NCI-H1105 treated with DMSO at 0.1 percent for 48 hours (cell line): ENCODE measurements at places on chromosomes 3 and 15.

DNA sequence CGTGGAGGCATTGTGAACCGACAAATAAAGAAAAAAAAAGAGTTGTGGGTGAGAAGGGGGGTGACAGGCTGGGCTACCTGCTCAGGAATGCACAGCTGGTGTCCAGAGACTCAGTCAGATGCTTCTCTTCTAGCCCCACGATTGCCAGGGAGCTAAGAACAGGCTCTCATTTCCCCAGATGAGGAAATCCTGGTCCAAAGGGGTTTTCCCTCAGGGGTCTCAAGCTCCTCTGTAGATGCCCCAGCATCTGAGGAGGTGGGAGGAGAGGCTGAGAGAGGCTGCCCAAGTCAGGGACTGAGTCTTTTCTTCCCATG is 35.5 kb downstream of the BNC1 start:
- DNase-seq = no peak

DNA sequence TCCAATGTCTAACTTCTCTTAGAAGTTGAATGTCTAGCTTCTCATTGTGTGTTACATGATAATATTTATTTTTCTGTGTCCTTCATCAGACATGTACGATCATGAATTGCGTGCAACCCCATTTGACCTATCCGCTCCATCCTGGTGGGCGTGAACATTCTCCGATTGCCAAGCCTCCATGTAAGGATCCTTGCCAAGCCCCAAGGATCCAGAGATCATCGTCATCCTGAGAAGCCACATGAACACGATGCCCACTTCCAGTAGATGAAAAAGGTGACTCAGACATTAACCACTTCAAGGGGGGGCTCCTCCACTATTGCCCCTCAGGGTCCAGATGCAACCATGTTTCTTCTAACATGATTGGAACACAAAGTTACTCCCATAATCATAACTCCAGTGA is 25.5 kb upstream of the KNG1 start:
- no peak for DNase-seq

- no peak for DNase-seq
These were observed 211.6 kb downstream of the GBE1 start for GRCh38 chr3:81549831-81550230.

- DNase-seq = no peak
These were observed 10.9 kb downstream of the BAHD1 start for GRCh38 chr15:40451527-40452158.

DNA sequence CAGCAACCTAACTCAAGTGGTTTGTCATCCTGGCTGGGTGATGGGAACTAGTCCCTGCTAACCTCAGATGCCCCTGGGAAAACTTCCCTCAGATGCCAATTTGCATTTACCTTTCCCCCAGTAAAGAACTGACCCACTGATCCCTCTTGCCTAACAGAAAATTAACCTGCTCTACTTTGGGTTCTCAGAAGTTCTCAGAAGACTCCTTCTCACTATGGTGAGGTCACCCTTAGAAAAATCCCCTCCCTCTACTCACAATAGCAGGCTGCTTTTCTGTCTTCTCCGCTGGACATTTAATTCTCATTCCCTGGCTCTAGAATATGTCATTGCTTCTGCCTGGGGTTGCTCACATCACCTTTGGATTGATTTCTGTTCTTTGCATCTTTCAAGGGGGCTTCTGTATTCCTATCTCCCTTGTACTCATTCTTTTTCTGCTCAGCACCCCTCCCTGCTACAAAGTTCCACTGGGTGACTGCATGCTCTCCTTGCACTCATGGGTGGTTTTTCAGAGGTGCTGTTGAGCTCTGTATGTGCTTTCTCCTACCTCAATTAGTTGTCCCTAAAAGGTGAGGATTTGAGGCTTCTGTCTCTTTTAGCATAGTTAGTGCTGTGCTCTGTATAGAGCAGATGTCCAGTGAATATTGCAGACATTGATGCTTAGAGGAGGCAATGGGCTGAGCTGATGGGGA is 869 bp downstream of the PLA1A start:
- DNase-seq = no peak

DNA sequence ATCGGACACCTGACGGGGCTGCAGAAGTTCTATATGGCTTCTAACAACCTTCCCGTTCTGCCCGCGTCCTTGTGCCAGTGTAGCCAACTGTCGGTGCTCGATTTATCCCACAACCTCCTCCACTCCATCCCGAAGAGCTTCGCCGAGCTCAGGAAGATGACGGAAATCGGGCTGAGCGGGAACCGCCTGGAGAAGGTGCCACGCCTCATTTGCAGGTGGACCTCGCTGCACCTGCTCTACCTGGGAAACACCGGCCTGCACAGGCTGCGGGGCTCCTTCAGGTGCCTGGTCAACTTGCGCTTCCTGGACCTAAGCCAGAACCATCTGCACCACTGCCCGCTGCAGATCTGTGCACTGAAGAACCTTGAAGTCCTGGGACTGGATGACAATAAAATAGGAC is 9.8 kb upstream of the LRRC34 start:
- peak; percentile 35 for DNase-seq

- DNase-seq = no peak
These were observed 128.7 kb downstream of the PGPEP1L start for GRCh38 chr15:98878862-98879261.

DNA sequence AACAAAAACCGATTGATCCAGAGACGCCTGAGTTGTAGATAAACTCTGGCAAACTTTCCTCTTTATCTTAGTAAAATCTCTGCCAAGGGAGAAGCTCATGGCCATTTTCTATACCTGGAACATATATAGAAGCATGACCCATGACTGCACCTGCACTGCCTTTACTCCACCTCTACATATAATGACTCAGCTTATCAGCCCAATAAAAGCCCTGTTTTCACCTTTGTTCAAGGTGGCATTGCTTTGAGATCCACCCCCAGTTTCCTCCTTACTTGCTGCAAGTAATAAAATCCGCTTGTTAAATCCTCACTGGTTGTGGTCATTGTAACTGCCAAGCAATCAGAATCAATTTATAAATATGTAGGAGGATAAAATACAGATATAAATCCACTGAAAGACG is 1280.4 kb downstream of the NSUN3 start:
- no peak for DNase-seq

- no peak for DNase-seq
These were observed 96.7 kb upstream of the PLXNA1 start for GRCh38 chr3:126886217-126886616.

DNA sequence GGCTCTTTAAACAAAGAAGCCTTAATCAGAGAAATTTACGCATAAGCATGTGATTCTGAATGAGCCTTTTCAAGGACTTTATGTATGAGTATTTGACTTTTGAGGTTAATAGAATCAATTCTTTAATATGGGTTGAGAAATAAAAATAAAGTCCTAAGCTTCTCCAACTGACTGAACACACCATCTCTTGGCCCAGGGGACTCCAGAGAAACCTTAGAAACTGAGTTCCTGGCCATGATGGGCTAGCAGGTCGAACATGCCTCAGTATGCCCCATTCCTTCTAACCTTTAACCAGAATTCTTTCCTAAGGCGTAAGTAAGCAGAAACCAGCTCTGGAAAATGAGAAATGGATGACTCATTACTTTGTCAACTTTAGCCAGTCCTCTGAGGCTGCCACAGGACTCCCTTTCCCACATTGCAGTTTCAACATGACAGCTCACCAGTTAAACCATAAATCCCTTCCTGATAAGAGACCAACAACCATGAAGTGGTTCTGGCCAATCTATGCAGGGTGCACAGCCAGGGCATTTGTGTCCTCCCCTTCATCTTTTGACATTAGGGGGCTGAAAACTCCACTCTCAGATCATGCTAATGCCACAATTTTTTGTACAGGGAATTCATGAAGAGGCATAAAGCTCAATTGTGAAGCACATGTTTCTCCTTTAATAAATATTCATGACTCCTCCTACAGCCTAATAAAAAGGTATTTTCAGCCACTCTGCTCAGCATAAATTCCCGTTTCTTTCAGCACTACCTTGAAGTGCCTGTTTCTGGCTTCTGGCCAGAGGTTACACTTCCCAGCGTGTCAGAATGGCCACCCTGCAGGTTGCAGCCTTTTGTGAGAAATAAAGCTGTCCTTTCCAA is 33.3 kb downstream of the TM4SF18 start:
- DNase-seq = peak; percentile 42

- DNase-seq = peak; percentile 40
These were observed 36.7 kb downstream of the ZIC4 start for GRCh38 chr3:147369661-147370123.

DNA sequence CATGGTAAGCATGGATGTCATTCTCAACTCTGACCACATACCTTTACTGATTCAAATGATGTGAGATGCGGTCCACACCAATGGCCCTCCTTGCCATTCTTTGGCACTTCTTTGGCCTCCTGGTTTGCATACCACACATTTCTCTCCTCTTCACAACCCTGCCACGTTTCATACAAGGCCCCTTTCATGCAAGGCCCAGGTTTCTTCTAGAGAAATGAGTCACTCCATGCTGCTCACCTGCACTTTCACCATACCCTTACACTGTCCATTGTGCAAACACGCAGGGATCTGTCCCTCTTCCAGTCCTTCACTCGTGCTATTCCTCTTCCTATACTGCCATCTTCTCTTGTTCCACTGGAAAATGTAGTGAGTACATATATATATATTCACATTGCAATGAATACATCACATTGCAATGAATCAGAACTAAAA is 24.4 kb upstream of the SLC24A5 start:
- no peak for DNase-seq

- no peak for DNase-seq
These were observed 665.4 kb upstream of the CBLB start for GRCh38 chr3:106534206-106534605.

DNA sequence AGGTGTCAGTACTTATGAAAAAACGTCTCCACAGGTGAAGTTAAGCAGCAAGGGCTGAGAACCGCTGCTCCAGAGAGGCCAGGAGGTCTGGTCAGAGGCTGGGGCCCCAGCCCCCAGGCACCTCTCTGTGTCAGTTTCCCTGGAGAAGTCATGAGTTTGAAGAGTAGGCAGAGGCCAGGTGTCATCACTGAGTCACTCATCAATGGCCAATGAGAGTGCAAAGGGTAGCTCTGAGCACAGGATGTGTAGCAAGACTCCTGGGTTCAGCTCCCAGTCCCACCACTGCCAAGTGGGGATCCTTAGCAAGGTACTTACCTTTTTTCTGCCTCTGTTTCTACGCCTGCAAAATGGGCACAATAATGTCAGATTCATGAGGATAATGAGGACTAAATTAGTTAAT is 47.9 kb downstream of the CORO2B start:
- DNase-seq = no peak

DNA sequence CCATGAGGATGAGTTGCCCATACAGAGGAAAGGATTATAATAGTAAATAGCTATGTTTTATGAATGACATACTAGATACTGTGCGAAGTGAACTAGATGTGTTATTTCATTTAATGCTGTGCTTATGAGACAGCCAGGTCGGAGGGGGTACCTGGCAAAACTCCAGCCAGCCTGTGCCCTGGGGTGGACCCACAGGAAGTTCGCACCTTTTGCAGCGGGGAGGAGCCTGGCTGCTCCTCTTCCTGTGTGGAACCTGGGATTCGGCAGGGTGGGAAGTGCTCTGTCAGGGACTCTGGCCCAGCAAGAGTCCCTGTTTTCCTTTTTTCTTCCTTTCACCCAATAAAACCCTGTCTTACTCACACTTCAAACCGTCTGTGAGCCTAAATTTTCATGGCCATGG is 452.2 kb downstream of the IL5RA start:
- no peak for DNase-seq

- DNase-seq = no peak
These were observed 32.1 kb upstream of the XCR1 start for GRCh38 chr3:46059432-46059831.

DNA sequence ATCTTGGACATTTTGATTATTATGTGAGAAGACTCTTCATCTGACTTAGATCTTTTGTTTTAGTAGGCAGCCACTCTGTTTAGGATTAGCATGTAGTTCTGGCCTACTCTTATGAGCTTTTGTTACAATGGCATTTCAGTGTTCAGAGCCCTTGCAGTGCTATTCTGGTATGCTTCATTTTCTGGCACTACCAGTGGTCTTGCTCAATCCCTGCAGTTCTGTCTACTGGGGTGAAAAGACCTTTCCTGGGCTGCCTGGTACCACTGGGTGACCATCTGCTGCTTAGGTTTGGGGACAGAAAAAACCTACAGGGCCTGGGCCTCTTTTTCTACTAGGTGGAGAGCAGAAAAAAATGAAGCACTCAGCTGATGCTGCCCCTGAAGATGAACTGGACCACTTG is 42.5 kb downstream of the IL16 start:
- DNase-seq = no peak

GRCh38 chr3:73656241-73656890 is 31.6 kb upstream of the PDZRN3 start:
- DNase-seq = no peak

DNA sequence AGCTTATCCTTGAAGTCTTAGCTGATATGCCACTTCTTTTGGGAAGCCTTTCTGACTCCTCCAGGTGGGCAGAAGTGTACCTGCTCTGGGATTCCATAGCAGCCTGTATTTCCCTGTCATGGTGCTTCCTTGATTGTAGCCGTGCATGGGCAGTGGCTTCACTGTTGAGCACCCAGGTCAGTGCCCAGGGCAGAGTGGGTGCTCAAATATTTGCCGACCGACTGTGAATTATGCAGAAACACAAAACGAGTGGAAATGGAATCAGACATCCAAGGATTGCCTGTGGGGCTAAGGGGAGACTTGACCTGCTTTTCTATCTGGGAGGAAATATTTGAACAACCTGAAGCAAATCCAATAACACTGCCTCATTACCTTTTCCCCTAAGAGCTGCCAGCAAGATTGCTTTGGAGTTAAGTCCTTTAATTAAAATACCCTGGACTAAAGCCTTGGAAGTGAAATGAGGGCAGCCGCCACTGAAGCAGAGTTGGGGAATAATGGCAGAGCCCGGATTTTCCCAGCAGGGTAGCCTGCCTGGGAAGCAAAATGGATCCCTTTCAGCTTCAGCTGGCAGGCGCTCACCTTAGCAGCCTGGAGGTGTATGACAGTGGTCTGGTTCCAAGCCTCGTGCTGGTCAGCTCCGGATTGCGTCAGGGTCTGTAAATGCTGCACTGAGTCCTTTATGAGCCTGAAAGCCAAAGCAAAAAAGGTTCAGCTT is 14.9 kb downstream of the ACOX2 start:
- no peak for DNase-seq

- DNase-seq = no peak
These were observed 35.7 kb upstream of the ZNF770 start for GRCh38 chr15:35023804-35024203.

- DNase-seq = no peak
These were observed 11.4 kb upstream of the PEX5L start for GRCh38 chr3:180048103-180048502.

GRCh38 chr3:170732660-170733245 is 137.2 kb downstream of the RPL22L1 start:
- DNase-seq = no peak

DNA sequence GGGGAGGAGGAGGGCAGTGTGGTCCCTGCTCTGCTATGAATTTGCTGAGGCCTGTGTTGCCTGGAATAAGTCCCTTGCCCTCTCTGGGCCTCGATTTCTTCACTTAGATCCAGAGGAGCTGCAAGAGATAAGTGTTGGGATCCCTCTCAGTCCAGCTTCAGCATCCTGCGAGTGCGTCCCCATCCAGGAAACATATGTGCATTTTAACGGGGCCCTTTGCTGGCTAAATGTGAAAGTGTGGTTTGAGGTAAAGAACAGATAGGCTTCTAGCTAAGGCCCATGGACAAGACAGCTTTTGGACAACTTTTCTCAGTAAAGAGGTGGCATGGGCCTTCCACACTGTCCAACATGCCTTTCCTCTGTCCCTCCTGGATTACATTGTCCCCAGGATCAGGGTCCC is 26.5 kb downstream of the RPLP1 start:
- DNase-seq = no peak
